ENCODE measurements at places on chromosomes 12 and 14. TPM values are rescaled to one million over a fixed set of nuclear protein-coding genes. Genes with fewer than 3 reads are reported as not detected.

GRCh38 chr12:106110626-106111300 lies 28.0 kb downstream of the NUAK1 start:
- no peak overlapping the region for H3K27ac ChIP-seq
- H3K27me3 ChIP-seq: no peaks in the 10 kb centered on the region
- no peaks in the 10 kb centered on the region for H3K36me3 ChIP-seq
- no peak overlapping the region for H3K4me3 ChIP-seq

The CD69 gene
- total RNA-seq: 0.86 TPM

GRCh38 chr12:89892436-89892835 lies 183.8 kb upstream of the ATP2B1 start:
- H3K4me3 ChIP-seq: no peak overlapping the region
- H3K36me3 ChIP-seq: no peaks in the 10 kb centered on the region
- no peak for DNase-seq
- no peaks in the 10 kb centered on the region for H3K27me3 ChIP-seq
- no peaks in the 10 kb centered on the region for H3K4me1 ChIP-seq
- H3K27ac ChIP-seq: no peak overlapping the region

GRCh38 chr12:122174155-122174845 lies at the start of gene IL31:
TSS of gene IL31 (minus strand) at chr12:122174221. CDS start at chr12:122174172, 49 bp downstream.
- no peak within 1 kb of the TSS for H3K4me3 ChIP-seq
- no peaks in the 10 kb centered on the region for H3K4me1 ChIP-seq
- H3K36me3 ChIP-seq: no peaks in the 10 kb centered on the region

- no peak for DNase-seq
- H3K36me3 ChIP-seq: no peaks in the 10 kb centered on the region
- H3K4me1 ChIP-seq: no peaks in the 10 kb centered on the region
- no peaks in the 10 kb centered on the region for H3K27me3 ChIP-seq
- no peak overlapping the region for H3K4me3 ChIP-seq
These were observed 29.9 kb downstream of the HSPB8 start for GRCh38 chr12:119208626-119209061.

GRCh38 chr14:39302124-39302810 lies 68.6 kb downstream of the MIA2 start:
- H3K4me1 ChIP-seq: no peaks in the 10 kb centered on the region
- no peak overlapping the region for H3K27ac ChIP-seq
- DNase-seq: no peak

GRCh38 chr12:123934829-123935228 lies 37.8 kb downstream of the CCDC92 start:
- H3K36me3 ChIP-seq: peaks cover 6% of the 10 kb centered on the region
- no peak overlapping the region for H3K4me3 ChIP-seq
- H3K4me1 ChIP-seq: no peaks in the 10 kb centered on the region

The DPPA3 gene
- total RNA-seq: not detected
